IMR-90 (cell line): ENCODE measurements at places on chromosomes 2 and 18. TPM values are rescaled to one million over a fixed set of nuclear protein-coding genes. Genes with fewer than 3 reads are reported as not detected.
A peak's percentile ranks its signal among the peaks of the same experiment; 100 is the strongest.

DNA sequence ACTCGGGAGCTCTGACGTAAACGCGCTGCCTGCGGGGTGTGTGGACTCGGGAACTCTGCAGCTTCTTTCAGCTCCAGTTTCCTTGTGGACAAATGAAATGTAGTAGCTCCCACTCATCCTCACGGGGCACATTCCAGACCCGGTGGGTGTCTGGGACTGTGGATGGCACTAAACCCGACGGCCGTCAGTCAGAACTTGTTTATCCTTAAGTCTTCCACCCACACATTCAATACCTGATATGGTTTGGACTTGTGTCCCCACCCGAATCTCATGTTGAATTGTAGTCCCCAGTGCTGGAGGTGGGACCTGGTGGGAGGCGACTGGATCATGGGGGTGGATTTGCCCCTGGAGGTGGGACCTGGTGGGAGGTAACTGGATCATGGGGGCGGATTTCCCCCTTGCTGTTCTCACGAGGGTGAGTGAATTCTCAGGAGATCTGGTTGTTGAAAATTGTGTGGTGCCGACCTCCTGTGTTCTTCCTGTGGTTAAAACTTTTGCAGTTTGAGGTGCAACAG, 81.2 kb upstream of the SNTG2 start:
- no peak for DNase-seq

- no peak for DNase-seq
These were observed 424.5 kb upstream of the SALL3 start for GRCh38 chr18:78554944-78555608.

DNA sequence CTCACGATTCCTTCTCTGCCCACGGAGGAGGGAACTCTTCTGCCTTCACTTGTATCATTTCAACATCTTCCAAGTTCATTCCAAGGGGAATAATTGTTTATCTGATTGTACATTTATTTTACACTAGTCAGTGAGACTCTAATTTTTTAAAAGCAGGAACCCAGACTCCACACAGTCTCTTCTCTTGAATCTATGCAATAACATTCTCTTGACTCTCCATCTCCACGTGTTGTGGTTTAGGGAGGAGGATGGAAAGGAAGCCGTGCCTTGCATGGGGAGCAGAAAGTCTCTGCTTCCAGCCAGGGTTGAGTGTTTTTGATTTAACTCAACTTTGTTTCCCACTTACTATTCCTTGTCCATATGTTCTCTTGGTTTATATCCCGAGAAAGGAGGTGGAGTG, 131.1 kb upstream of the RIOK3 start:
- peak; percentile 62 for DNase-seq

DNA sequence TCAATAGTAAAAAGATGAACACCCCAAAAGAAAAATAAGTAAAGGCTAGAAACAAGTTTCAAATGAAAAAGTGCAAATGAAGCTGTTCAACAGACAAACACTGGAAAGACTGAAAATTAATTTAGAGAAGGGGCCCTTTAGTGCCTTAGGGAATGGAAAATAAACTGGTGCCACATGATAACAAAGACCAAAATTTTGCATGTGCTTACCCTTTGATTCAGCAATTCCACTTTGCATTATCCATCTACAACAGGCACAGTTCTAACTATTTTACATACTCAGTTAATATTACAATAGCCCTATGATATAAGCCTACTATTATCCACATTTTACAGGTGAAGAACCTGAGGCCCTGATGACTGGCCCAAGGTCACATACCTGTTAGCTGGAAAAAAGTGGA, 183.9 kb downstream of the NBAS start:
- no peak for DNase-seq

GRCh38 chr2:7612969-7613368, 695.8 kb downstream of the RNF144A start:
- peak; percentile 10 for DNase-seq

- DNase-seq, result peak; percentile 64
These were observed 213.6 kb downstream of the TNS1 start for GRCh38 chr2:217789003-217789735.

DNA sequence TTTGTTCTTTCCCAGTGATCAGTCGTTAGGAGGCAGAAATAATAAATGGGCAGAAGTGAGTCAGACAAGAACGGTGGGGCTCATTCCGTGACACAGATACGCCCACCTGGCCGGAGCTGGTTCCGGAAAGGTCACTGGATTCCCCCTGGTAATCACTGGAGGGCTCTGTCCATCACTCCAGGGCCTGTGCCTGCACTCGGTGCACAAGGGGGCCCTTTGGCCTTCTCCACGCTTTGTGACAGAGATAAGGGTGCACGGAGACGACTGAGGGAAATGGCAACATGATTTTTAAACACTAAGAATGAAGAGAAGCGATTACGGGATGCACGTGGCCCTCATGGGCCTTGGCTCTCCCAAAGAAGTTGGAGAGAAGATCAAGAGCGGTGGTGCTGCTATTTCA, 84.4 kb downstream of the PTGR3 start:
- no peak for DNase-seq

DNA sequence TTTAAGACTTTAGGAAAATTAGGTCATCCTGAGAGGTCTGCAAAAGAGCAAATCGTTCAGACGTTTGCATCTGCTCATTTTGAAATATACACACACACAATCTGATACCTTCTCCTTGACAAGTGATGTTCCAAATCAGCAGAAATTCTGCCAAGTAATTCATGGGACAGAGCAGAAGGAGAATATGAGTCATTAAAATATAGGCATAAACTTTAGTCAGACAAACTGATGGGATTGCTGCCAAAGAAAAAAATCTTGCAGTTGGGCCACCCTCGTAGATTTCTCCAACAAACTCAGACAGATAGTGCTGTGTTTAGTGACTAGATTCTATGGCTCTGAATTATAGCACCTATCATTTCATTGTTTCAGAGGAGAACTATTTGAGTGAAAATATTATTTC, 336.3 kb downstream of the NYAP2 start:
- DNase-seq, result peak; percentile 95

DNA sequence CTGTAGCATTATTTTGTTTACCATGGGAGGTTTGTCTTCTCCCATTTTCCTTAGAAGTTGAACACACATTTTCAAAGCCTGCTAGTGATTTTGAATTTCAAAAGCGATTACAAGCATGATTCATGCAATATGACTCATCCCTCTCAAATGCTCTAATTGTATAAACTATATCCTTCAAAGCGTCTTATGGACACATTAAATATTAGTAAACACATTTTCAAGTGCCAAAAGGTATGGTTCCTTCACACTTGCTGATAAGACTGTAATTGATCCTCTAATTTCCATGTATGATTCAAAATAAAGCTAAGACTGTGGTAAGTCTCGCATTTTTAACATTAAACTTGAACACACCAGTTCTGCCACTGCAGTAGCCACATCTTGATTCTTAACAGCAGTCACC, 512.9 kb downstream of the LRRTM4 start:
- DNase-seq, result peak; percentile 5

DNA sequence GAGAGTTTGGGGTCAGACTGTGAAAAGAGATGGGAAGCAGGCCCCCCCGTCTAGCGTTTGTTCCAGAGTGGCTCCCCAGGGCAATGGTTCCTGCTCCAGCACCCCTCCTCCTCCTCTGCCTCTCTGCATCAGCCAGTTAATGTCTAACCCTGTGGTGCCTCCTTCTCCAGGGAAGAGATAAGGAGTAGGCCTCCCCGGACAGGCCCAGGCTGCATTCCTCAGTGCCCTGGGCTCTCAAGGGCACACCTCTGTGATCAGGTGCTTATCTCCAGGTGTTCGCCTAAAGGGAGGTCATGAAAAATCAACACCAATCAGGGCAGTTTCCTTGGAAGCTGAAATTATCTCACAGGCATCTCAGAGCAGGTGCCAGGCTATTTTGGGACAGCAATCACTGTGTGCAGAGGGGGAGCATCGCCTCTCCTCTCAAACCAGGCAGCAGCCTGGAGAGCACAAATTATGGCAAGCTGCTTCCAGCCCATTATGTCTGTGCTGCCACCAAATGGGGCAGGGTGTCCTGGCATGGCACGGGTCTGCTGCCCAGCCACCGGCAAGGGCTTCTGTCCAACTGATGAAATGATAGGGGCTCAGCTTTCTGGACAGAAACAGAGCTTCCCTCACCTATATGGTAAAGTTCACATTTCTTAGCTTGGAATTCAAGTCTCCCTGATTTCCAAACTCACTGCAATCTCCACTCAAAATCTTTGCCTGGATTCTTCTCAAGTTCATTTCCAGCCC, 255.8 kb upstream of the SLC14A2 start:
- DNase-seq, result no peak

- no peak for DNase-seq
These were observed 73.9 kb downstream of the NDUFA10 start for GRCh38 chr2:239951129-239951734.

GRCh38 chr2:43343573-43344304, 117.3 kb upstream of the ZFP36L2 start:
- DNase-seq, result peak; percentile 97

- no peak for DNase-seq
These were observed 941.9 kb downstream of the SLC4A3 start for GRCh38 chr2:220569112-220569897.

The DLGAP1 gene
- polyA plus RNA-seq, result 0.04 and 0.09 TPM in 2 replicates

The MTLN gene
- 13.5 and 20.7 TPM in 2 replicates for polyA plus RNA-seq
